ENCODE measurements at places on chromosomes 3 and 15.
A peak's percentile ranks its signal among the peaks of the same experiment; 100 is the strongest.

- DNase-seq: no peak
Observed at GRCh38 chr15:77589839-77590238, 42.9 kb downstream of the LINGO1 start.

DNA sequence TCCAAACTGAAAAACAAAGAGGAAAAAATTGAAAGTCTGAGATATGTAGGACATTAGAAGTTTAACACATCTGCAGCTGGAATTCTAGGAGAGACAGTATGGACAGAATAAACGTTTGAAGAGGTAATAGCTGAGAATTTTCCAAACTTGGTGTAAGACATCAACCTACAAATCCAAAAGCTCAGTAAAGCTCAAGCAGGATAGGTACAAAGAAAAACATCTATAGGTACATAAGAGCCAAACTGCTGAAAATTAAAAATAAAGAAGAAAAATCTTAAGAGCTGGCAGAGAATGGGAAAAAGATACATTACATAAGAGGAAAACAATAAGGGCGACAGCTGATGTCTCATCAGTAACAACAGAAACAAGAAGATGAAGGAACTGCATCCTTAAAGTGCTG, 22.8 kb upstream of the C3orf22 start:
- DNase-seq: no peak

DNA sequence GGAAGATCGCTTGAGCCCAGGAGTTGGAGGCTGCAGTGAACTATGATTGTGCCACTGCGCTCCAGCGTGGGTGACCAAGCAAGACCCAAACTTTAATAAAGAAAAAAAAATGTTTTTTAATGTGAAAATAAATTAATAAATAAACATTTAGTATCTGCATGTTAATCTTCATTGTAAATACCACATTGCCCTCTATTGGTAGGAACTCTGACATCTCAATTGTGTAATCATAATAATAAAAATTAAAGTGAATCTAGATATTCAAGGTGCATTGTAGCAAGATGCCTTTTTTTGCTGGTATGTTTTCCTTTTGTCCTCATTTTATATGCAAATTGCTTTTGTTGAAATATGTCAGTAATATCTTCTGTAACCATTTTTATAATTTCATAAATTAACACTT, 95.0 kb upstream of the LIMD1 start:
- peak; percentile 16 for DNase-seq

- DNase-seq: no peak
Observed at GRCh38 chr3:175267121-175267531, 408.0 kb downstream of the NAALADL2 start.

- peak; percentile 26 for DNase-seq
Observed at GRCh38 chr3:52471371-52472238, 16.2 kb downstream of the NISCH start.

GRCh38 chr15:88956906-88957305, 43.7 kb upstream of the MFGE8 start:
- DNase-seq: no peak

GRCh38 chr3:60086811-60087210, 1037.0 kb upstream of the CFAP20DC start:
- no peak for DNase-seq

Data from CD4-positive, alpha-beta T cell treated with Interferon alpha-2 for 1 hour (primary cell).